HEK293T (cell line): ENCODE measurements at places on chromosomes 12 and 14.
A peak's percentile ranks its signal among the peaks of the same experiment; 100 is the strongest.

- no peak for DNase-seq
Observed at GRCh38 chr12:27052176-27052575, 29.8 kb downstream of the MED21 start.

- no peak for DNase-seq
Observed at GRCh38 chr14:63212776-63213500, 8.7 kb downstream of the RHOJ start.

- DNase-seq: no peak
Observed at GRCh38 chr12:101010896-101011295, 199.1 kb downstream of the SLC5A8 start.

DNA sequence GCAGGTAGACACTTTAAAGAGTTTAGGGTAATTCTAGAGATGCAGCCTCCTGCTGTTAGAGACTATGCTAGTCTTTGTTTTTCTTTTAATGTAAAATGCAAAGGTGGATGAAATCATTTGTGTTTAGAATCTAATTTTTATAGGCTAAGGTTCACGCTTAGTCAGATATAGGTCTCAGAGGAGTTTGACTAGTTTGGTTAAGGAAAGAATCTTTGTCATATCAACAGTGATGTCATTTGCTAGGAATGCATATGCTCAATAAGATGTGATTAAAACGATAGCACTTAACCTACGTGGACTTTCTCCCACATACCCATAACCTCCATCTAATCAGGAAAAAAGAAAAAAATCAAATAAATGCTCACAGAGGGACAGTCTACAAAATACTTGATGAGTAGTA is 859.3 kb upstream of the ATXN7L3B start:
- no peak for DNase-seq

GRCh38 chr14:79575032-79575431 is 636.3 kb downstream of the DIO2 start:
- no peak for DNase-seq

- no peak for DNase-seq
Observed at GRCh38 chr12:91785655-91786498, 359.8 kb downstream of the BTG1 start.

DNA sequence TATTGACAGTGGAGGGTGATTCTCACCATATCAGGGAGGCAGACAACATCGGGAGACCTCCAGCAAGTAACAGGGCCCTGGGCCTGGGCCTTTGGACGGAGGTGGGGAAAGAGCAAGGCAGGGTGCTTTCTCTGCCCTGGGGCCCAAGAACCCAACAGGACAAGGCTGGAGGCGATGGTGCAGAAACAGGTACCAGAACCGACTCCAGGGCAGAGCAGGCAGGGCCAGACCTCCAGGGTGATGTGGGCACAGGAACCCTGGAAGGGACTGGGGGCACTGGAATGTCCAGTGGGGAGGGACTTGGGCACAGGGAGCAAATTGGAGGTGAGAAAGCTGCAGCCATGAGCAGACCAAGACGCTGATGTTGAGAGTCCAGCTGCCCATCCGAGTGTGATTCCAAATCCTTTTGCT is 44.4 kb downstream of the PRMT8 start:
- DNase-seq: no peak

GRCh38 chr12:105783983-105784947 is 354.5 kb downstream of the NUAK1 start:
- DNase-seq: no peak

DNA sequence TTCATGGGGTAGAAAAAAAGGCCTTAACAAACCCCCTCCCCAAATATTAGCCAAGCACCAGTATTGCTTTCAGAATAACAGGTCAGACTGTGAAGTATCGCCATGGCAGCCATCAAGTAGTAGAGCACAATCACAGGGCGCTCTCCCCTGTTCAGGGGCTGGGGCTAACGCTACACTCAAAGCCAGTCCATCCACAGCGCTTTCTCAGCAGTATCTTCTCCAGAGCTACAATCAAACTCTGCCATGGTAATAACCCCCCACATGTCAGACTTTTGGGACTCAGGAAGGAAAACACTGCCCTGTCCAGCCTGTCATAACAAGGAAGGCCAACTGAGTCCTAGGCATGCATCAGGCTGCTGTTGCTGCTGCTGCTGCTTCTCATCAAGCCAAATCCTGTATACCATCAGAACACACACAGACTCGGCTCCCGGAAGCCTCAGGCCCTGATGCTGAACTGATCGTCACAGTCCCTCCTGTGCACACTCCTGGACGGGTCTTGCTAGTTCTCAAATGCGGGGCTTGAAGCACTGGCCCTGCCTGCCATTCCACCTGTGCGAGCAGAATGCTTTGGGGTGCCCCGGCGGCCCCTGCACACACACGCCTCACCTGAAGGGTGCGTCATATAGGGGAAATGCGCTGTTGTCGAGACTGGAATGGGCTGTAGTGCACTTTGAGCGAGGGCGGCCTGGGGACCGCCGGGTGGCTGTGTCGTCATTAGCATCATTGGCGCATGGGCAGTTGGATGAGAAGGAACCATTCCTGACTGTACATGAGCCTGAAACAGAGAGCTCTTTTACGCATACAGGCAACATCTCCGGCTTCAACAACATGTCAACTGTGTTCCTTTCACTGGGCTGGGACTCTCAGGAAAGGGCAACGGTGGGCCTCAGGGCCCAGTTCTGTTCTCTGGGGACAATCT is 47.6 kb downstream of the SH2B3 start:
- DNase-seq: no peak

DNA sequence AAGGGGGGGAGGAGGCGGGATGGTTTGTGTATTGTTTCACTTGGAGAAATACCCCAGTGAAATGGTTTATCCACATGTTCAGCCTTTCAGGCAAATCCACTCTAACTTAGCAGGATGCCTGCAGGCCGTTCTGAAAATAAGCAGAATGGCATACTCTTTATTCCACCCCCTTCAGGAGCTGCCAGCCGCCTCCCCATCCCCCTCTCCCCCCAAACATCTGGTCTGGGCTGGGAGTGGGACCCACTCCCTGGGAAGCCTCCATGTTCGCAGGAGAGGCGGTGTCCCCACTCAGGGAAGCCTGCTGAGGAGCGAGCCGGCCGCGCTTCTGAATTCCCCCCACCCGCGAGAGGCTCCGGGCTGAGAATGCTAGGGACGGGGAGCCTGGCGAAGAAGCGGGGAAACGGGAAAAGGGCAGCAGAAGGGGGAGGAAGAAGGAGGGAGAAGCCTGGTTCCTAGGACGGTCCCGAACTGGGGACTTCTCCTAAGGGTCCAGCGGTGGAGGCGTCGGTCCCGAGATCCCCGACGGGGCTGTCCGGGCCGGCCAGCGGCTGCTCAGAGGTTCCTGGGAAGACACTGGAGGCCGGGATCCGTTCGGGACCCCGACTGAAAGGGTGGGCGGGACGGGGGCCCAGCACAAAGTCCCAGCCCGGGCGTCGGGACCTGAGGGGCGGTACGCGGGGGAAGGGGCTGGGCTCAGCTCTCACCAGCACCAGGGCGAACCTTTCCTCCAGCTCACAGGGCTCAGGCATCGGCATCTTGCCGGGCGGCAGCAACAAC is 666 bp downstream of the FMNL3 start:
- DNase-seq: peak; percentile 39

DNA sequence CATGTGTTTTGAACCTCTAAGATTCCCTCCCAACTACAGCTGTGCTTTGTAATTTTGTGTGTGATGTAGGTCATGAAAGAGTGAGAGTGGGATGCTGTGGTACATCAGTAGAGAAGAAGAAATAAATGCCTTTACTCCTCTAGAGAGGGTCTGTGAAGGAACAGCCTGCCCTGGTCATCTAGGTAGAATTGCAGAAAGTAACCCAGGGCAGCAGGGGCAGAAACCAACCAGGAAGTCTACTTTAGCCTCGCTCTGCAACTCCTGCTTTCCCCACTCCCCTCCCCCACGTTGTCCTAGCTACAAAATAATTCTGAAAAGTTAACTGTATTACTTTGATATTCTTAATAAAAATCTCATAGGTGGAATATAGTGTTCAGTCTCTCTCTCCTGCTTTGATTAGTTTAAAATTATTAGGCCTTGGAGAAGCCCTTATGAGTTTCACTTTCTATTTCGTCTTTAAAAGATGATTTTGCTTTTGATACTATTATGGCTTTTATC is 7.5 kb downstream of the TBK1 start:
- no peak for DNase-seq

DNA sequence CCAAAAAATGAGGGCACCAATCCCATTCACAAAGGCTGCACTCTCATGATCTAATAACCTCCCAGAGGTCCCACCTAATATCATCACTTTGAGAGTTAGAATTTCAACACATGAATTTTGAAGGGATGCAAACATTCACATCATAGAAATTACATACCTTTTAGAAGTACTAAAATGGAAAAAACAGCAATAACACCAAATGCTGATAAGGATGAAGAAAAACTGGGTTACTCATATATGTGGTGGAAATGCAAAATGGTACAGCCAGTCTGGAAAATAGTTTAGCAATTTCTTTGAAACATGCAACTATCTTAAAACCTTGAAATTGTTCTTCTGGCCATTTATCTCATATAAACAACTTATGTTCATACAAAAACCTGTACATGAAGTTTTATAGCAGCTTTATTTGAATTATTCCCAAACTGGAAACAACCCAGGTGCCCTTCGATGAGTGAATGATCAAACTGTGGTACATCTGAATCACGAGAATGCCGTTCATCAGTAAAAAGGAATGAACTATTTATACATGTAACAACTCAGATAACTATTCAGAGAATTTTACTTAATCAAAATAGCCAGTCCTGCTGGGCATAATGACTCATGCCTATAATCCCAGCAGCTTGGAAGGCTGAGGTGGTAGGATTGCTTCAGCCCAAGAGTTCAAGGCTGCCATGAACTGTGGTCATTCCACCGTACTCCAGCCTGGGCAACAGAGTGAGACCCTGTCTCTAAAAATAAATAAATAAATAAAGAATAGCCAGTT is 109.4 kb upstream of the SSTR1 start:
- DNase-seq: no peak

DNA sequence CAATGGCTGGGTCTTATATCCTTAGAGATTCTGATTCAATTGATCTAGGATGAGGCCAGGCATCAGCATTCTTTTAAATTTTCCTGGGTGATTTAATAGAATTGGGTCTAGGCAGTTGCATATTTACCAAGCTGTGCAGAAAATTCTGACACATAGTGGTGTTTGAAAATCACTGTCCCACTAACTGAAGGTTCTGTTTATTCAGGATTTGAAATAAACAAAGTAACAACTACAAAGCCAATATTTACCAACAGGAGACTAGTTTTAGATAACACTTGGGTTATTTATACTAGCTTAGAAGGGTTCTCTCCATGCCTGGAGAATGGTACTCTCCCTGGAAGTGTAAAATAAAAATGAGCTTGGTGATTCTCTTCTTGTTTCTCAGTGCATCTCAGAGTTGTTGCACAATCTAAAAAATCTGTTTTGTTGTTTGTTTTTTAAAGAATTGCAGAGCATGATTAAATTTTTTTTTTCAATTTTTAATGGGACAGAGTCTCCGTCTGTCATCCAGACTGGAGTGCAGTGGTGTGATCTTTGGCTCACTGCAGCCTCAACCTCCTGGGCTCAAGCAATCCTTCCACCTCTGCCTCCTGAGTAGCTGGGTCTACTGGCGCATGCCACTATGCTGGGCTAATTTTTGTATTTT is 16.9 kb downstream of the BEST3 start:
- DNase-seq: no peak

- DNase-seq: no peak
Observed at GRCh38 chr14:94987409-94987808, 169.9 kb downstream of the DICER1 start.

DNA sequence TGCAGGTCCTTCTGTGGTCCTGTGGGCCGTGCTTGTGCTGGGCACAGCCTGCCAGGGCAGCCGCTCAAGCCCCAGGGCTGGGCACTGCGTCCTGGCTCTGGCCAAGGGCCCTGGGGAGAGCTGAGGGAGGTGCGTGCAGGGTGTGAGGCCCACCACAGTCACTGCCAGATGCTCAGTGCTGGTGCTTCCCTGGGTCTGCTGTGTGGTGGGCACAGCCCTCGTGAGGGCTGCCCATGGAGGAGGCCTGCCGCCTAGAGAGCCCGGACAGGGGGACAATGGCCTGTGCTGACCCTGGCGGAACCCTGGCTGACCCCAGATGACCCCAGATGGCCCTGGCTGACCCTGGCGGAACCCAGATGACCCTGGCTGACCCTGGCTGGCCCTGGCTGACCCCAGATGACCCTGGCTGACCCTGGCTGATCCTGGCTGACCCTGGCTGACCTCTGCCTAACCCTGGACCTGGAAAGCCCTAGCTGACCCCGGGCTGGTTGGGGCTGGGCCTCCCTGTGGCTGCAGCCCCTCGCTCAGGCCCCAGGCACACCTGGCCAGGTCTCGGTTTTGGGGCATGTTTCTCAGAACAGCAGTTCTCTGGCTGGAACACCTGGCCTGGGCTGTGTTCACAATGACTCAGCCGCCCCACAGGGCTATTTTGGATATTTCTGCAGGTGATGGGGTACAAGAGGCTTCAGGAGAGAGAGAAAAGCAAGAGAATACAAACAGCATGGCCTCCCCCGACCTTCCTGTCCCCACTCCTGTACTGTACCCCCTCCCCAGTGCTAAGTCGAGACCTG is 55.4 kb downstream of the TMEM121 start:
- no peak for DNase-seq

- DNase-seq: no peak
Observed at GRCh38 chr14:56181681-56182085, 63.5 kb downstream of the PELI2 start.

GRCh38 chr12:43551279-43551970 is 578 bp downstream of the ADAMTS20 start:
- DNase-seq: peak; percentile 33

GRCh38 chr14:59308673-59309072 is 120.2 kb downstream of the DAAM1 start:
- no peak for DNase-seq

DNA sequence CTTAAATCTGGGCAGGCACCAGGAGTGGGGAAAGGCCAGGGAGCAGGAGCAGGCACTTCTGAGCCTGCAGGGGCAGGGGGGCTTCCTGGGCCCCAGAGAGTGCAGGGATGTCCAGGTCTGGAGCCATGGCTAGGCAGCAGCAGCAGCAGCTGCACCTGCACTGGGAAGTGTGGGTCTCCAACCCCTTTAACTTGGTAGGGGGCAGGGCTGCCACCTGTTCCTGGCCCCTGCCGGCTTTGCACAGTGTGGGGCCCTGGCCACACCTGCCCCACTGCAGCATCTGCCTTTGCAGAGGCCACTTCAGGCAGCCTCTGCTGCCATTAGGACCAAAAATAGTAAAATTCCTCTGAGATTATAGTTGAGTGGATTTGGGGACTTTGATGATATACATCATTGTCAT is 138.5 kb downstream of the SLC16A7 start:
- DNase-seq: no peak

- no peak for DNase-seq
Observed at GRCh38 chr12:89817501-89818226, 109.0 kb upstream of the ATP2B1 start.

DNA sequence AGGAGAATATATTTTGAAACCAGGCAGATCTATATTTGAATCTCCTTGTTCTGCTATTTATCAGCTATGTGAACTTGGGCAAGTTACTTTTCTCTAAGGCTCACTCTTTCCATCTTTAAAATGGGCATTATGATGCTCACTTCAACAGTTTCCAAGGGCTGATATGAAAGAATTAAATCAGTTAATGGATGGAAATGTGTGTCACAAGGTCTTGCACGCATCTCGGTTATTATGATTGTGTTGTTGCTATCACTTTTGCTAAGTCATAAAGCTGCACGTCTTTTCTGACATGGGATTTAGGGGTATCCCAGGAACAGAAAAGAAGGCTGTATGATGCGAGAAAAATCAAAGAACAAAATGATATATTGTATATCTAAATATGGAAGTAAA is 721.5 kb upstream of the TBX3 start:
- no peak for DNase-seq
